Esophagus mucosa (tissue), 1 donor: ENCODE measurements at places on chromosomes 3 and 15. TPM values are rescaled to one million over a fixed set of nuclear protein-coding genes. Genes with fewer than 3 reads are reported as not detected.

The PLXNA1 gene
- total RNA-seq: 15.9 TPM

The DAZL gene
- total RNA-seq: not detected

The SOX14 gene
- total RNA-seq: not detected

The SHISA5 gene
- 210 TPM for total RNA-seq

The IL5RA gene
- total RNA-seq: not detected

The RYR3 gene
- total RNA-seq: 0.72 TPM

The C2CD4A gene
- total RNA-seq: 0.44 TPM

The GREM1 gene
- 9.2 TPM for total RNA-seq

The ZMAT3 gene
- total RNA-seq: 7.2 TPM

The GOLGA8T gene
- not detected for total RNA-seq

The CSK gene
- 77.1 TPM for total RNA-seq

The PYGO1 gene
- total RNA-seq: 1.8 TPM

The HESX1 gene
- 0.80 TPM for total RNA-seq

The EPHB1 gene
- 0.40 TPM for total RNA-seq

The CLDN18 gene
- total RNA-seq: not detected

The CILP gene
- 0.64 TPM for total RNA-seq

The ZNF80 gene
- total RNA-seq: not detected
